T-helper 9 cell (primary cell): ENCODE measurements at places on chromosomes 16 and 17.

- DNase-seq, result no peak
These were observed 593 bp upstream of the WDR45B start for GRCh38 chr17:82648742-82649331.

- no peak for DNase-seq
These were observed 17.2 kb downstream of the MRC2 start for GRCh38 chr17:62644487-62645173.

DNA sequence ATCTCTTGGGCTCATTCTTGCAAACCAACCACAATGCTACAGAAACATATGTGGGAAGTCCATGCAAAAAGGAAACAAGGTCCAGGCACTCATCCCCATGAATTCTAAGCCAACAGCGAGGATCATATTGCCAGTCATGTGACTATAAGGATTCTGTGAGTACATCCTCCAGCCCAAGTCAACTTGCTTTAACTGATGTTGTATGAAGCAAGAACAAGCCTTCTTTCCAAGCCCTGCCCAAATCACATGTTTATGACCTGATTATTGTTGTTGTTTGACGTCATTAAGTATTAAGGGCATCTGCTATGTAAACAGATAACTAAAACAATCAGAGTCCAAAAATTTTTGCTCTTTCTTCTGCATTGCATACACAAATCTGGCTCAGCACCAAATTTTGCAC is 78.2 kb upstream of the MON1B start:
- DNase-seq, result no peak

GRCh38 chr16:68279726-68280558 is 15.6 kb downstream of the SLC7A6 start:
- no peak for DNase-seq

DNA sequence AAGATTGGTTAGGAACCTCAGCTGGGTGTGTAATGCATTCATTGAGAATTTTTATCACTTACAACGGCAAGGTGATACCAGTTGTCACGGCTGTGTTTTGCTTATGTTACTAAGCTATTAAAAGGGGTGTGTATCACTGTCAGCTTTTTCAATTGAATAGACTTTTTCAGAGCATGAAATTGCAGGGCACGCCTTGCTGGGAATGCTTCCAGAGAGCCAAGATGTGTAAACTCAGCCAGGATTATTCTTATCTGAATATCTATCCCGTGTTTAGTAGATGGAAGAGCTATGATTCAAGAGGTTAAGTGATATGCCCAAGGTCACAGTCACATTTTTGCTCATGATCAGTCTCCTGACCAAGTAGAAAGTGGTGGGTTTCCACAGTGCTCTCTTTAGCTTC is 6.6 kb upstream of the TEKT3 start:
- DNase-seq, result no peak

GRCh38 chr16:2095315-2095853 is 40.3 kb downstream of the PKD1 start:
- no peak for DNase-seq

- no peak for DNase-seq
These were observed 10.9 kb upstream of the WSB1 start for GRCh38 chr17:27283060-27283459.

GRCh38 chr16:50862818-50863643 is 121.1 kb downstream of the CYLD start:
- no peak for DNase-seq

- no peak for DNase-seq
These were observed 7.5 kb upstream of the SNTB2 start for GRCh38 chr16:69179328-69180010.

GRCh38 chr17:31556969-31557645 is 165.6 kb downstream of the RAB11FIP4 start:
- no peak for DNase-seq

- no peak for DNase-seq
These were observed 683.5 kb downstream of the MAF start for GRCh38 chr16:78916928-78917545.

- no peak for DNase-seq
These were observed 95.2 kb upstream of the SMIM36 start for GRCh38 chr17:55606488-55606815.

DNA sequence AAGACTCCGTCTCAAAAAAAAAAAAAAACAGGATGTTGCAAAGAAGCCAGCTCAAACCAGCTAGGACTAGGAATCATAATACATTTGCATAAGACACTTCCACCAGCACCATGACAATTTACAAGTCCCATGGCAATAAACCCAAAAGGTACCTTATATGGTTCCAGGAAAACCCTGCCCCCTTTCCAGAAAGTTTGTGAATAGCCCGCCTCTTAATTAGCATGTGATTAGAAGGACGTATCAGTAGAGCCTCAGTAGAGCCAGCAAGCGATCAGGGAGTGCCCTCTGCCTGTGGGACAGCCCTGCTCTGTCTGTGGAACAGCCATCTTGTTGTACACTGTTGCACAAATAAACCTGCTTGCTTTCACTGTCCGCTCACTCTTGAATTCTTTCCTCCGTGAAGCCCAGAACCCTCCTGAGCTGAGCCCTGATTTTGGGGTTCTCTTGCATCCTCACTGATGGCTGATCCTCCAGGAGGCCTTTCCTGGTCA is 14.0 kb downstream of the NUPR1 start:
- no peak for DNase-seq

DNA sequence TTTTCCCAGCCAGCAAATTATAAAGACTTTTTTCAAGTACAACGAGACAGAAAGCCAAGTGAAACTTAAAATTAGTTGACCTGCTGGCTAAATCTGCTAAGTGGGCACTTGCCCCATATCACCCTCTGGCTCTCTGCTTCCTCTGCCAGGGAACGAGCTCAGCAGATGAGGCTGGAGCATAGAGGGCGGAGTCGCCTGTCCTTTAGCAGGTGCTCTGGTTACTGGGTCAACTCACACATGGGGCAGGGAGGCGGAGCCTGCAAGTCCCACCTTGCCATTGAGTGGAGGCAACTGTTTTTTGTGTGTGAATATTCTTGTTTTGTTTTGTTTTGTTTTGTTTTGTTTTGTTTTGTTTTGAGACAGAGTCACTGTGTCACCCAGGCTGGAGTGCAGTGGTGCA is 62.5 kb downstream of the EMP2 start:
- no peak for DNase-seq

- no peak for DNase-seq
These were observed 382.2 kb downstream of the ZFHX3 start for GRCh38 chr16:72665701-72666100.

- DNase-seq, result peak; percentile 4
These were observed 15.8 kb downstream of the MEOX1 start for GRCh38 chr17:43645765-43646481.

DNA sequence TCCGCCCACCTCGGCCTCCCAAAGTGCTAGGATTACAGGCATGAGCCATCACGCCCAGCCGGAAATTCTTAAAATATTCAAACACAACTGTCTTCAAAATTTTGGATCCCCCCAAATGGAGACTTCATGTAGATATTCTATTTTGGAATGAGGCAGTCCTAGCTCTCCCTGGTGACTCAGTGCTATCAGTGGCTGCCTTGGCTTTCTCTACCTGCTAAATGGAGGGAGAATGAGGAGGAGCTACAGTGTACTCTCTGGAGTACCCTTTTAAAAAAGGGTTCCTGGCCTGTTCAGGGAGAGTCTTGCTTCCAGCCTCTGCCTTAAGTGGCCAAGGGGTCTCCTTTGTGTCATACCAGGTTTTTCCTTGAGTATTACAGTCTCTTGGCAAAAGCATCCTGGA is 10.8 kb downstream of the ALKBH5 start:
- DNase-seq, result no peak

GRCh38 chr16:13436641-13437412 is 483.1 kb upstream of the ERCC4 start:
- no peak for DNase-seq

GRCh38 chr17:16048811-16049449 is 49.3 kb downstream of the TTC19 start:
- DNase-seq, result no peak

DNA sequence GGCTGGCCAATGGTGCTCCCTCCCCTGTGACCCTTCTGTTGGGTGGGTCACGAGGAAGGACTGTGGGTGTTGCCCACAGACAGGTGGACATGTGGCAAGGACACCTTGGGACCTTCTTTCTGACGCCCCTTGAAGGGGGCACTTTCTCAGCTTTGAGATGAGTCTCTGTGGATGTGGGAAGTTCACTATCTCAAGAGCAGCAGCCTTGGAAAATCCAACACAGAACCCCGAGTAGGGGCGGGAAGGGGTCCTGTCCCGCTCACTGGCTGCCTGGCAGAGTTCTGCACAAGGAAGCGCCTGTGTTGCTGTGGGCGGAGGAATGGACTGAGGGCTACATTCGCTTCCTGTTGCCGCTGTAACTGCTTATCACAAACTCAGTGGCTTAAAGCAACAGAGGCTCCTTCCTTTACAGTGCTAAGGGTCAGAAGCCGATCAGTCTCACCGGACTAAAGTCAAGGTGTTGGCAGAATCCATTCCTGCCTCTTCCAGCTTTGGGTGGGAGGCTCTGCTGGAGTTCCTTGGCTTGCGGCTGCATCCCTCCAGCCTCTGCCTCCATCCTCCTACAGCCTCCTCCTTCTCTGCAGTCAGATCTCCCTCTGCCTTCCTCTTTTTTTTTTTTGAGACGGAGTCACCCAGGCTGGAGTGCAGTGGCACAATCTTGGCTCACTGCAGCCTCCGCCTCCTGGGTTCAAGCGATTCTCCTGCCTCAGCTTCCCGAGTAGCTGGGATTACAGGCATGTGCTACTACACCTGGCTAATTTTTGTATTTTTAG is 305.2 kb downstream of the SEC14L1 start:
- DNase-seq, result no peak

- no peak for DNase-seq
These were observed 252.3 kb upstream of the CA10 start for GRCh38 chr17:52410781-52411180.

- DNase-seq, result no peak
These were observed 504.2 kb upstream of the SALL1 start for GRCh38 chr16:51655249-51655648.

GRCh38 chr16:20673071-20673806 is 24.2 kb downstream of the ACSM1 start:
- DNase-seq, result no peak

DNA sequence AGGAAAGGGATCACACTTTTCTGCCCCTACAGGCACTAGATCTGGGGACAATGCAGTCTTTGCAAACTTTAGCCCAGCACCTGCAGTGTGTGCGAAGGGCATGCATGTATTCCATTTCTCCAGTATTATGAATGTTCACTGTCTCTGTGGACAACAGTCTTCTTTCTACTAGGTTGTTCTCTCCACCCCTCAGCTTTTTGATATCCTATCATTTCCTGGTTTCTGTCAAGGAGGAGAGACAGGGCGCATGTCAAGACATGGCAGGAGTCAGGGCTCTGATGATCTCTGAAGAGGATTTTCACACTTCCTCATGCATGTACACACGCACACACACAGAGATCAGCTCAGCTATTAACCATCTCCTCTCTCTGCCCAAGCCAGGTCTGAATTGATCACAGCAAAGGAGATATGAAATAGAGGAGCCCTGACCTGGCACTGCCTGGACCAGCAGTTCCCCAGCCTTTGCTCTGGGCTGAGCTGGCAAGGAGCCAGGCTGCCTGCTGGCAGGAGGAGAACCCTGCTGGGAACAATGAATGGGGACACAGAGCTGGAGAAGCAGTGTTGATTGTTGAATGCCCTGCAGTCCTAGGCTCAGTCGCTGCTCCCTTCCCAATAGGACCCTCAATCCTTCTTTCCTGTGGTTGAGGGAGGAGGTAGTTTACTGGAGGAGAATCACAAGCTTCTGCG is 2.6 kb downstream of the GPR179 start:
- no peak for DNase-seq

- DNase-seq, result no peak
These were observed 30.9 kb upstream of the DYNLRB2 start for GRCh38 chr16:80509872-80510271.

DNA sequence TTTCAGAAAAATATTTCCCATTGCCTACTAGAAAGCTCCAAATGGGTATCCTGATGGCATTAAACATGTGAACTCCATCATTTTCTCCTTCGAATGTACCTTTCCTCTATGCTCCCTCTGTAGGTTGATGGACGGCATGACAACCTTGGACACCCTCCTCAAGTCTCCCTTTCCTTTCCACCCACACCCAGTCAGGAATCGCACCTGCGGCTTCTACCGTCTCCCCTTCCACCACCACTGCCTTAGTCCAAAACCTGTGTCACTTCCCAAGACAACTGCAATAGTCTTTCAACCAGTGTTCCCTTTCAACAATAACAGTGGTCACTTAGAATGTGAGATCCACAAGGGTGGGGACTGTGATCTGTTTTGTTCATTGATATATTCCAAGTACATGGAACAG is 233.1 kb upstream of the AXIN2 start:
- no peak for DNase-seq

DNA sequence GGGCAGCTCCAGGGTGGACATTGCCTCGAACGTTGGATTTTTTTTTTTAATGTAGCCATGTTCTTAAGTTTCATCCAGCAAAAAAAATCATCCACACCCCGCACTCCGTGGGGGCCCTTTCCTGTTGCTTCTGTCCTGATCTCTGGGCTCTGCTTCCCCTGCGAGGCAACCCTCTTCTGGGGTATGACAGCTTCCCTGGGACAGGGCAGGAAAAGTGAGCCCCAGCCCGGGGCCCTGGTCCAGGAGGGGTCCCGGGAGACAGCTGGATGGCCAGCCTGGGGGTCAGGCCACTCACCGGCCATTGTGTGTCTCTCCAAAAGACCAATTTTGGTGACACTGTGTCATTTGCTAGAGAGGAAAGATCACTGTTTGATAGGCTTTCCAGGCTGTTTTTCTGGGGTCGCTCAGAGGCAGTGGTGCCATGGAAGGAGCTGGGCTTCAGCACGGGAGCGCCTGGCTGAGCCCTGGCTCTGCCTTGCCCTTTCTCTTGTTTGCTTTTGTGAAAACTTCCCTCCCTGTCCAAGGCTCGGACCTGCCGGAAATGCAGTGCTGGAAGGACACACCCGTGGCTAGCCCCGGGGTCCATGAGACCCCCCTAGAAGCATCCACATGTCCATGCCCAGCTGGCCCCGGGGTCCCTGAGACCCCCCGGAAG is 41.0 kb upstream of the CHMP6 start:
- no peak for DNase-seq

DNA sequence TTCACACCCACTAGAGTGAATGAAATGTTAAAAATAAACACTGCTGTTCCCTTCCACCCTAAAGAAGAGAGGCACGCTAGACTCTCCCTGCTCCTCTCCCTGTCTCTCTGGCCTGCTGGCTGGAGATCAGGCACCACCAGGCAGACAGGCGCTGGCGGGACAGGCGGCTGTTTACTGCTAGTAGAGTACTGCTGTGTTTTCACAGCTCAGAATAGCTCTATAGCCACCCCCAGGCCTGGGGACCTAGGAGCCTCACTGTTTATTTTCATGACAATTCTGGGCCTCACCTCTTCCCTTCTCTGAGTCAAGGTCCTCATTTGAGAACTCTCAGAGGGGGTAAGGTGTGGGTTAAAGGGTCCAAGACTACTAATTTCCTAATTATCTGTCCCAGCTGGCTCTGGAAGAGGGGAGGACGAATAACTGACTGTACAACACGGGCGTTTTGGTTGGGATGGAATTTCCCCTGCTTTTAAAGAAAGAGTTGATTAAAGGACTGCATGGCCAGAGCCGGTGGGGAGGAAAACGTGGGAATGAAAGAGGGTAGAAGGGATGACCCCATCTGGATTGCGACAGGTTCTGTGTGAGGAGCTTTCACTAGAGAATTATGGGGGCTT is 9.0 kb upstream of the G6PC1 start:
- no peak for DNase-seq

GRCh38 chr16:51408357-51408756 is 257.3 kb upstream of the SALL1 start:
- no peak for DNase-seq
